ENCODE measurements at places on chromosomes 5 and 9.
A peak's percentile ranks its signal among the peaks of the same experiment; 100 is the strongest.

DNA sequence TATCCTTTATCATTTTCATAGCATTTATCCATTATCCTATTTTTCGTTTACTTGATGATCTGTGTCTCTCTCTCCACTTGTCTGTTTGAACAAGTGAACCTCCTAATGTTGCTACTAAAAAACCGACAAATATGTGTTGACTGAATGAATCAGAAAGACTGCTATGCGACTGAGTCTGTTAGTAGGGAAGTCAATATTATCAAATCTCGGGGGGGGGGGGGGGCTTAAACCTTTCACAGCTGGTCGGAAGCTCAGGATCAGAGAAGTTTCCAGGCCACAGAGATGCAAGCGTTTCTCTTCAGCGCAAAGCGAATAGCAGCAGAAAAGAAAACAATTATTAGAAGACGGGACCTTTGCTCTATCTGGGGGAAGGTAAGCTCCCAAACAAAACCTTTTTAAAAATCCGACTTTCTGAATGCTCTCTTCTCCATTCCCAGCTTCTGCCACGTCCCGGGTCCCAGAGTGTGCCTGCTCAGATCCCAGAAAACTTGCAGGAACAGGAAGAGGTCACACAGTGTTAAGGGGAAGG lies 412 bp downstream of the RIOK2 start:
- no peak for DNase-seq

DNA sequence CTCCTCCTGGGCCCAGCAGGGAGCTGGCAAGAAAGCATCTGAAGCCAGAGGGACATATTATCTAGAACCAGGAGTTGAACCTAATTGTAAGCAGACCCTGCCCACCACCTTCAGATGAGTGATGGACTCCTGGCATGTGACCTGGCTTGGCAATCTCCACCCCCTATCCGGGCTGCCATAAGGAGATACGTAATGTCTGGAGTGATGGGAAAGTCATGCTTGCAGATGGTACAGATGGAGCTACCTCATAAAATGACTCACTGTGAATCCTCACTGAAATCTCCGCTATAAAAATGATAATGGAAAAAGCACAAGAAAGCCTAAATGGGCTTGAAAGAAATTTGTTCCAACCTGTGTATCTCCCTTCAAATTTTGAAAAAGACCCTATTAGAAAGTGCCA lies 157.5 kb downstream of the DMRT2 start:
- no peak for DNase-seq

GRCh38 chr5:72472666-72473422 lies 34.4 kb downstream of the ZNF366 start:
- no peak for DNase-seq

GRCh38 chr5:127988146-127988760 lies 95.3 kb upstream of the SLC12A2 start:
- no peak for DNase-seq

GRCh38 chr5:94480486-94480885 lies 137.9 kb downstream of the KIAA0825 start:
- DNase-seq, result no peak

DNA sequence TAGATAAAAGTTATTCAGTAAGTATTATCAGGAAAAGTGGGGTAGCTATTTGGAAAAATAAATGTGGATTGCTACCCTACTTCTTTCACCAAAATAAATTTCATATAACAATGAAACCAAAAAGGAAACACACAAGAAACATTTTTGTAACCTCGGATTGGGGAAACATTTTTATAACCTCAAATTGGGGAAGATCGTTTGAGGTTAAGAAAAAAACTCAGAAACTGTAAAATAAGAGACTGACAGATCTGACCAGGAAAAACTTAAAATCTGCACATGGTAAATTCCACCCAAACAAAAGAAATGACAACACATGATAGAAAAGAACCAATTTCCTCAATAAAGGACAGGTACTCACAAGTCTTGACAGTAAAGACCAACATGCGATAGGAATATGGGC lies 13.5 kb downstream of the EFCAB9 start:
- DNase-seq, result no peak

DNA sequence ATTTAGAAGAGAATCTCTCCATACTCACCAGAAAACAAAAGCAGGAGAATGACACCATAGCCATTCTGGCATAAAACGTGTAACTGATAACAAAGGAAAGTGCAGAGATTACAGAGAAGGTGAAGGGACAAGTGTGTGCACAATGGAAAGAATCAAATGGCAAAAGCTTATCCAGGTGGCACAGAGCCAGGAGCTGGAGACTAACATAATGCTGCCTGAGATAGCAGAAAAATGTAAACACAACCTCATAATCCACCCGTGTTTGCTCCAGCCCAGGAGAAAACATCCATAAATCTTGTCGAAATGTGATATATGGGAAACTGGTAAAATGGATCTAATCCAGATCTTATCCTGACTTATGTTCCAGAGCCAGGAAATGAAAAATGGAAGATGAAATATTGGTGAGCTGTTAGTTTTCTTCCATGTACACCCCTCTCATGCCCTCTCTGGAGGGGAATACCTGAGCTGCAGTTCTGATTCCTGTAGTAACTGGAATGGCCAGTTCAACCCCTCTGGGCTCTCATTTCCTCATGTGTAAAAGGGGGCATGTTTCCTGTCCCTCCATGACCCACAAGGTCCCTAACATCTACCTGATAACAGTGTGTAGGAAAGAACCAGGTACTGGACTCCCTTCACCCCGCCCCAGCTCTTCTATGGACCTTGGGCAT lies 212.3 kb upstream of the DAPK1 start:
- no peak for DNase-seq

- peak; percentile 80 for DNase-seq
Measured at GRCh38 chr5:87899721-87900131, 368.9 kb downstream of the TMEM161B start.

DNA sequence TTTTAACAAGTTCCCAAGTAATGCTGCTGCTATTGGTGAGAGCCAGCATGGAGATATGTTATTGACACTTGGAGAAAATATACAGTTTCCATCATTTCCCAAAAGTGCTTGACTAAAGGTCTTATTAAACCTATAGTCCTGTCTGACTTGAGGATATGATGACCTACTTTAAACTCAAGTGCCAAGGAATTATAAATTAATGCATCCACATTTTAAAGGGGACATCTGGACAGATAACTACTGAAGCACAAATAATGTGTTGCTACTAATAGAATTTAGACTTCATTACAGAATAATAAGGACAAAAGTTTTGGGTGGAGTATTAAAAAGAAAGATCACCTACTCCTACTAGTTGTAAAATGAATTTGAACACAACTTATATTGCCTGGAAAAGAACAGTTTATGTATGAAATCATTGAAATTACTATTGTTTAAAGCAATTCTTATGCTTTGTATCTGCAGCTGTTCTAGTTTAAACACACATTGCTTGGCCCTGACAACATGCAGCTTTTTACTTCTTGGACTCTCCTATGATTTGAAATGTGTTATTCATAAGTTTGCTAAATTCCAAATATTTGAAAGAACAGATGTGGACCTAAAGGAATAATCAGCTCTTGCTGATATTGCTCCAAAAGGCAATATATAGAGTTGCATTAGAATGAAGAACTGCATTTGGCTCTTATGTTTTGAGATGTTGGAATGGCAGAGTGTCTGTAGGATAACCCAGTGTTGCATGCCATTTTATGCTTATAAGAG lies 73.4 kb downstream of the SGCD start:
- no peak for DNase-seq

DNA sequence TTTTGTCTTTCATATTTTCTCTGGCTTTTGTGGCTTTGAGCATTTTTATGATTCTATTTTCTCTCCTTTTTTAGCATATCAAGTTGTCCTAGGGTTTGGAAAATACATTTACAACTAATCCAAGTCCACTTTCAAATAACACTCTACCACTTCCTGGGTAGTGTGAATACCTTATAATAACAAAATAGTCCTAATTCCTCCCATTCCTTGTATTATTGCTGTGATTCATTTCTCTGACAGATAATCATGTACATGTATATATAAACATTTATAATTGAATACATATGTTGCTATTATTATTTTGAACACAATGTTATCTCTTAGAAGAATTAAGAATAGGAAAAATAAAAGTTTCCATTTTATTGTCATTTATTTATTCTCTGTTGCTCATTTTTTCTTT lies 14.9 kb upstream of the ADAM19 start:
- DNase-seq, result no peak

DNA sequence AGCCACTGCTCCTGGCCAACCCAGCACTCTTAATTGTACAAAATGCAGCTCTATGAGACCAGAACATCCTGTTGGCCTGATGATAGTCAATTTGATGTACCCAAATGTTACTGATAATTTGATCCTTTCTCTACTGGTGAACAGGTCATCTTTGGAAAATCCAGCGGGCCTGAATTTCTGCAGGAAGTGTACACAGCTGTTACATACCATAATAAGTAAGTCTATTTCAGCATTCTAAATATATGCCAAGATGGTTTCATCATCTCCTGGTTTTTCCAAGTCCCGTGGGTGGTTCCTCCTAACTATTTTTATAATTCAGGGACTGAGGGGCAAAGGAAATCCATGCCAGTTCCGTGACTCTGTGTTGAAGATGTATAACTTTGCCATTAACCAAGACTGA lies 155.4 kb downstream of the DOCK8 start:
- no peak for DNase-seq

- no peak for DNase-seq
Measured at GRCh38 chr5:118447350-118447749, 541.0 kb downstream of the DTWD2 start.

GRCh38 chr9:76654575-76654974 lies 109.7 kb upstream of the PCA3 start:
- DNase-seq, result no peak

GRCh38 chr9:2210201-2210600 lies 195.1 kb downstream of the SMARCA2 start:
- DNase-seq, result no peak

DNA sequence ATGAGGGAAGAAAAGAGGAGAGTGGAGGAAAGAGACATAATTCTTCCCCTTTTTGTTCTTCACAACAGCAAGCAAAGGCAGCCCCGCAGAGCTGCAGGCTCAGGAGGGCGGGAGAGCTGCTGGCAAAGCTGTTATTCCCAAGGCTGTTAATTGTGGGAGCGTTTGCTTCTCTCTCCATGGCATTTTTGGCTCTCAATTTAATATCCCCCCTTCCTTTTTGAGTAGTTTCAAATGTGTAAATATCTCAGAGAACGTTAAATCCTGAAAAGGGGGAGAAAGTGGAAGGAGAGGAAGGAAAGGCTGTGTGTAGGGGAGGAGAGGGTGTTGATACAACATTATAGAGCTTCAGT lies 165.7 kb downstream of the NSG2 start:
- DNase-seq, result no peak

DNA sequence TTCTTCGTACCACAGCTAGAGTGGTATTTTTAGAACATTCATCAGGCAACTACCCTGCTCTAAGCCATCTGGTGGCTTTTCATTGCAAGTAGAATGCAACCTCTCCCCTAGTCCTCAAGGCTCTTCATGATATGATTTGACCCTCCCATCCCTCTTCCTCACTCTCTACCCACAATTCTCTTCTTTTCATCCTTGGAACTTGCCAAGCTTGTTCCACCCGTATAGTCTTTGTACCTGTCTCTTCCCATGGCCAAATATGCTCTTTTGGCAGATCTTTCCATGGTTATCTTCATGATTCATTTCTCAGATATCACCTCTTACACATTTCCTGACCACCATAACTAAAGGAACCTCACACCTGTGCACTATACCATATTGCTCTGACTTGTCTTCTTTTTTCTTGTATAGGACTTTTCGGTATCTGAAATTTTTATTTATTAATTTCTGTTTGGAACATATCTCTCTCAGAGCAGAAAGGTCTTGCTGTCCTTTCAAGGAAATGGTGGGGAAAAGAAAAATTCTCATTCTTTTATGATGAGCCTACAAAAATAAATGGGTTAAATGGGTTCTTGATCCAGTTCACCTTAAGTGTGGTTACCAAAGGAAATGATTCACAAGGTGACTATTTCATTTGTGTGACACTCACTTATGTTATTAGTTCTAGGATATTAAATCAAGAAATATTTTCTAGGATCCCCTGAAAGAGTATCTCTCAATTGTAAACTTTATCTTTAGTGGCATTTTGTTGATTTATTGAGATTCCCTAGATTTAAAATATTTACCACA lies 3.7 kb upstream of the CD274 start:
- DNase-seq, result no peak

DNA sequence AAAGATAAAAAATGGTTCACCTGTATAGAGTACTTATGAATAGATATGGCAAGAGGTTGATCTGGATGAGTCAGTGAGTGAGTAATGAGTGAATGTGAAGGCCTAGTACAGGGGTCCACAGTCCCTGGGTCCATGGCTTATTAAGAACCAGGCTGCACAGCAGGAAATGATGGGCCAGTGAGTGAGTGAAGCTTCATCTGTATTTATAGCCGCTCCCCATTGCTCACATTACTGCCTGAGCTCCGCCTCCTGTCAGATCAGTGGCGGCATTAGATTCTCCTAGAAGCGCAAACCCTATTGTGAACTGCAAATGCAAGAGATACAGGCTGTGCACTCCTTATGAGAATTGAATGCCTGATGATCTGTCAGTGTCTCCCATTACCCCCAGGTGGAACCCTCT lies 307.7 kb upstream of the ZNF608 start:
- no peak for DNase-seq

DNA sequence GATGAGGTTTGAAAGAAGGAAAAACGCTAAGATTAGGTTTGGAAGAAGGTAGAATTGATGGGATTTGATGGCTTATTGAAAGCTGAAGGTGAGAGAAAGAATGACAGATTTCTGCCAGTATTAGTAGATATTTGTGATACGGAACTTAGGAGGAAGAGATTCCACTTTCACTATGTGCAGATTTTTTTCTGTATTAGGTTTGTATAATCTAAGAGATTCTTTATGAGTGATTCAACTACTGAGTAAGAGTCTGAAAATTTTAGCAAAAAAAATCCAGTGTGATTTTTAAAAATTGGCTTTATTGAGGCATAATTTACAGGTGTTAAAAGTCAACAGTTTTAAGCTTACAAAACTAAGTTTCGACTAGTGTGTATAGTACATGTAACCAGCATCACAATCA lies 54.1 kb downstream of the AP3S1 start:
- no peak for DNase-seq

GRCh38 chr9:105932276-105932675 lies 237.9 kb downstream of the TMEM38B start:
- no peak for DNase-seq

DNA sequence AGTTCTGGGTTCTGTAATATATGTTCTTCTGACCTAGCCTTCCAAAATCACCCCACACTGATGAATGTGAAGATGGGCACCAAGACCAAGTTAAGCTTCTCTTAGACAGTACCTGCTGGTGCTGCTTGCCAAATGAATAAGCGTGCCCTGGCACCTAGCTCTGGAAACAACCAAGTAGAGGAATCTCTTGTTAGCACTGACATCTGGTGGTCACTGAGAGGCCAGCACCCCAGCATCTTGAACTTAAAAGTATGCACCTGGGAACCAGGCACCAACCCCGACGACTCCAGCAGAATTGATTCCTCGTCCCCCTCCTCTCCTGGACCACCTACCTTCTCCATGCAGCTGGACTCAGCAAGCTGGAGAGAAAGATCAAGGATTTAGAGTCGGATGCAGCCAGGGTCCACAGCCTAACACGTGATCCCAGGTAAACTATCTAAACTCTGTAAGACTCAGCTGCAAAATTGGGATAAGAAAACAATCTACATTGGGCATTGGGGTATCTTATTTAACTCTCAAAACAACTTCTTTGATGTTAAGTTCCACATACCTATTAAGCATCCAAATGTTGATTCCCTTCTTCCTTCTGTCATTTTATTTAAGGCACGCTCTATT lies 89.8 kb downstream of the SLC1A3 start:
- DNase-seq, result peak; percentile 54

GRCh38 chr9:89179895-89180734 lies 1.5 kb upstream of the SHC3 start:
- peak; percentile 93 for DNase-seq

GRCh38 chr9:92948038-92948534 lies 763 bp downstream of the FGD3 start:
- DNase-seq, result no peak

All from head of caudate nucleus (tissue), 42 donors.